ENCODE measurements at places on chromosomes 16 and 17. TPM values are rescaled to one million over a fixed set of nuclear protein-coding genes. Genes with fewer than 3 reads are reported as not detected.

PRR35 gene
- total RNA-seq, result 0.16 TPM

OR1F1 gene
- total RNA-seq, result 0.31 TPM

TAF15 gene
- 200 TPM for total RNA-seq

C16orf95 gene
- 4.8 TPM for total RNA-seq
